ENCODE measurements at places on chromosomes 6 and 20.

DNA sequence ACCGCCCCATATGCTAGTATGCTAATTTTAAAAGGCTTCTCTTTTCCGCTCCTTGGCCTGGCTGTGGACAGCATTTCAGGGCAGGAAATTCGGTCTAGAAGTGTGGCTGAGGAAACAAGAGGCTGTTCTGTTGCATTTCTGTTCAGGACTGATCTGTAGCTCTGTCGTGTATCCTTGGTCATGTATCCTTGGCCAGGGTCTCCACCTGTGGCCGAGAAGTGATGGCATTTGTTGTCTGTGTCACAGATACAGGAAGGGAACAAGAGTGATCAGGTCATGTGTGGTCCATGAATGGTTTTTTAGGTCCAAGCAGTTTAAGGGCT, 300.5 kb upstream of the SUPT3H start:
- no peak for DNase-seq

DNA sequence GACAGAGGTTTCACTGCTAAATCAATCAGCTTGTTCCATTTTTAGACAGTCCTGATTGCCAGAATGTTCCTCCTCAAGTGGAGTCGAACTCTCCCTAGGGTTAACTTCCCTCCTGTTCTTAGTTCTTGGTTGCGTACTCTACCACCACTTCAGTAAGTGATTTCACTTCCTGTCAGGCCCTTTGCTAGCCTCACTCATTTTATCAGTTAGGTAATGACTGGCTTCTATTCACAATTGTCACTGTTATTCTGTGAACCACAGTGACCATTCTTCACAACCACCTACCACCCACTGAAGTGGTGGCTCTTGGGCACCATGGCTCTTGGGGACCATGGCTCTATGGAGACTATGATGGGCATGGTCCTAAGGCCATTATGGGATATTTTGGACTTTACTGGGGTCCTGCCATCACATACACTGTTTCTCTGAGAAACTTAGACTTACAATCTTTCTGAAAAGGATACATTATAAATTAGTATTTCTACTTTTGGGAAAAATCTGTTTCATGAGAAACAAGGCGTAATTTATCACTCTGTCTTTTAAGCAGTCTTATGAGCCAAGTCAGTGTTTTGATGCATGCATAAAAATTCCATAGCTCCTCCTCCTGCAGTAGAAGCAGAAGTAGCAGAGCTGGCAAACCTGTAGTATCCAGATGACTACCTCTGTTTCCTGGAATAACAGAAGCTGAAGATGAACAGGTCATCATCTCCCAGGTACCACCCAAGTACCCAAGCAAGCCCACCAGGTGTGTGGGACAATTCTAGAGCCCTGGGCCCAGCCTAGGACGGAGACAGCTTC, 66.3 kb downstream of the ATXN1 start:
- DNase-seq = no peak

GRCh38 chr6:137434640-137435039, 59.6 kb downstream of the OLIG3 start:
- DNase-seq = no peak

DNA sequence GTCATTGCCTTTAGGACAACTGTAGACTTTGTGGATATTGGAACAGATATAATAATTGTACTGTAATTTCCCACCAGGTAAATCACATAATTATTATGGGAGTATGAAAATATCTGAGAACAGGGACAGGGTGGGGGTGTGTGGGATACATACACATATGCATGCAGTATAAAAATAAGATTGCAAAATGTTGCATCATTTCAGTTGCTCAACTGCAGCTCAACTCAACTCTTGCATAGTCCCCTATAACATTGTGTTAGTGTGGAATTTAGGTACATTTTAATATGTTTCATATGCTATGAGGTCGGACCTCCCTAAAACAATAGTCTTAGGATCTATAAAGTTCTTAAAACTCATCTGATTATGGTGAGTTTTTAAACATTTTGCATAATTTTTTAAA, 275.0 kb upstream of the FLRT3 start:
- peak; percentile 69 for DNase-seq

GRCh38 chr20:22352019-22352418, 232.4 kb downstream of the FOXA2 start:
- DNase-seq = no peak

- no peak for DNase-seq
Observed at GRCh38 chr20:4950841-4951240, 50.5 kb downstream of the SLC23A2 start.

- DNase-seq = no peak
Observed at GRCh38 chr20:2564406-2564805, 28.0 kb downstream of the TMC2 start.

GRCh38 chr20:1440024-1440423, 26.6 kb downstream of the NSFL1C start:
- DNase-seq = peak; percentile 50

DNA sequence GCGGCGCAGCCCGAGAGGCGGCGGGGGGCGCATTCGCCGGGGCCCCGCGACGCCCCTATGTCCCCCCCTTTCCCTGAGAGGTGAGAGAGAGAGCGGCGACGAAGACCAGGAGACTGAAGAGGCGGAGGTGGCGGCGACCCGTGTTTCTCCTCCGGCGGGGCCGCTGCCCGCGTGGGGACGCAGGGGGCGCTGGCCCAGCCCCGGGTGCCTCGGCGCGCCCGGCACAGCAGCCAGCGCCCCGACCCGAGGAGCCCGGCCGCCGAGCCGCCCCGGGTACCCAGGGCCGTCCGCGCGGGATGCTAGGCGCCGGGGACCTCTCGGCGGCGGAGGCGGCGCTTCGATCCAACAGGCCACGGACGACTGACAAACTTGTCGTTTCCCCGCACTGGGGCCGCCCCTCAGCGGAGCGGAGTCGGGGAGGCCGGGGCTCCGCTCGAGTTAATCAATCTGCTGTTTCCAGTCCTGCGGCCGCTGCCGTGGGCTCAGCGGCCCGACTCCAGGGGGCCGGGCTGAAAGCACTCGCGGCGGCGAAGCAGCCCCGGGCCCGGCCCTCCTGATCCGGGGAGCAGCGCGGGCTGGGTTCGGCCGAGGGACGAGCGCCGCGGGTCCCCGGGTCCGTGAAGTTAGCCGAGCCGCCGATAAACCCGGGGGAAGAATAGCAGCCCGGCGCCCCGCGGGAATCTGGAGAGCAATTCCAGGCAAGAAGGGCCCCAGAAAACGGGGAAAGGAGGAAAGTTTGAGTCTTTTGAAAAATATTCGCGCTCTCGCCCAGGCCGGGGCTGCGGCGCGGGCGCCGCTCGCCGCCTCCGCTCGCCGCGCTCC, 631 bp downstream of the MDGA1 start:
- no peak for DNase-seq

DNA sequence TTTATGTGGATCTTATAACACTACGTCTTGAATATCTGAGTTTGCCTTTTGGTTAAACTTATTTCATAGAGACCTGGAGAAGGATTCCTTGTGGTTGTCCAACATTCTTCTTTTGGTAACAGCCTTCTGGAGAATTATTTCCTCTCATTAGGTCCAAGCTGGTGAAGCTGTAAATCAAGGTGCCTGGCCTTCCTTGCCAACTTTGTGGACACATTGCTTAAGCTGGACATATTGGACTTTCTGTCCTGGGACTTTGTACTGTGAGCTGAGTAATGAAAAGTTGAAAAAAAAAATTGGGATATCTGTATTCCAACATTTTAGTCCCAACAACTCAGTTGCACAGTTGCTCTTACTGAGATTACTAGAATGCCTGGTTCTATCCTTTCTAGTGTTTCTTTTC, 186.2 kb downstream of the HAO1 start:
- DNase-seq = no peak

DNA sequence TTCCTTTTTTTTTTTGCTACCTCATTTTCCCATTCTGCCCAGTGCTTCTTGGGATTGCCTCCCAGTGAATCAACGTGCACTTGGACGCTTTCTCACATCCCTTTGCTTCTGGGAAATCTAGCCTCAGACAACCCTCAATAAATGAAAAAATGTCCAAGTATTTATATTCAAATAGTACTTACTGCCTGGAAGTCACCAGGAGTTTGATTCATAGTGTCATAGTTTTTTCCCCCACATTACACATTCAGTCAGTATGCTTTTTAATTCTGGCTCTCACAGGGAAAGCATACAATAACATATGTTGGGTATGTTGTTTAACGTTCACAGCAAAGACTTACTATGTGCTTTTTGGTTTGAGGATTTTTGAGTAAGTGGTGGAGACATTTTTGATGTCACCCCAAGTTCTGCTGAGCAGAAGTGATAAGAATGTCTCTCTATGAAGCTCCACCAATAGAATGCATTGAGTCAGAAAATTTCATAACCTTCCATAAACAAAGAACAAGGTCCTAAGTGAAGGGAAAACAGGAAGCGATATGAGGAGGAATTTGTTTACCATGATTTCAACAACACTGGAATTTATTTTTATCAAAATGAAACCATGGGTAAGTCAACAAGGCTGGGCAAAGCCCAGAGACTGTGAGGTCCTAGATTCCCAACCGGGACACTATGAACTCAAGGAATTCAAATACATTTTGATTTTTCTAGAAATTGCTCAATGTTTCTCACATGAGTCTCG, 301.2 kb upstream of the BMP2 start:
- DNase-seq = peak; percentile 26

DNA sequence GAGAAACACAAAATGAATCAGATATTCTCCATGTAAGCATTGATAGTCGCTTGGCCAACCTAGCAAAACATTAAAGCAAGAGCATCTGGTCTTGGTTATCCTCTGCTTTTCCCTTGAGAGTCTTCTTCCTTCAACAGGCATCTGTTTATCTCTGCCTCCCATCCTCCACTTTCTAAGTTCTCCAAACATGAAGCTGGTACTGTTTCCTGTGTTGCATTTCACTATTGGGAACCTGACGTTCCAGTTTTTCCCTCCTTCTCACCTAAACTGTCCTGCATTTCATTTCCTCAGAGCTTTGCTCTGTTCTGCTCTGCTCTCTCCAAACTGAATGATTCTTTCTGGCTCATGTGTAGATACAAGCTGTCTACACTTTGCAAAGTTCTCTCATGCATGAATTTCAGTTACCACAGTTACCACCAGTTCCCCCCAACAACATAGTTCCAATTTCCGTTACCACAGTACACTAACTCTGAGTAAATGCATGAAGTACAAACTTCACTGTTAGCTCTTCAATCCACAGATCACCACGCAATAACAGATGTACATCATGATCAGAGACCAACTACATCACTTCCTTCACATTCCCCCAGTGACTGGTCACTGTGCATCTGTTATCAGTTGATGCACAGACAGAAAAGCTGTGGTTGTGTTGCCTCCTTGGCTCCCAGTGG, 86.7 kb upstream of the F13A1 start:
- no peak for DNase-seq

DNA sequence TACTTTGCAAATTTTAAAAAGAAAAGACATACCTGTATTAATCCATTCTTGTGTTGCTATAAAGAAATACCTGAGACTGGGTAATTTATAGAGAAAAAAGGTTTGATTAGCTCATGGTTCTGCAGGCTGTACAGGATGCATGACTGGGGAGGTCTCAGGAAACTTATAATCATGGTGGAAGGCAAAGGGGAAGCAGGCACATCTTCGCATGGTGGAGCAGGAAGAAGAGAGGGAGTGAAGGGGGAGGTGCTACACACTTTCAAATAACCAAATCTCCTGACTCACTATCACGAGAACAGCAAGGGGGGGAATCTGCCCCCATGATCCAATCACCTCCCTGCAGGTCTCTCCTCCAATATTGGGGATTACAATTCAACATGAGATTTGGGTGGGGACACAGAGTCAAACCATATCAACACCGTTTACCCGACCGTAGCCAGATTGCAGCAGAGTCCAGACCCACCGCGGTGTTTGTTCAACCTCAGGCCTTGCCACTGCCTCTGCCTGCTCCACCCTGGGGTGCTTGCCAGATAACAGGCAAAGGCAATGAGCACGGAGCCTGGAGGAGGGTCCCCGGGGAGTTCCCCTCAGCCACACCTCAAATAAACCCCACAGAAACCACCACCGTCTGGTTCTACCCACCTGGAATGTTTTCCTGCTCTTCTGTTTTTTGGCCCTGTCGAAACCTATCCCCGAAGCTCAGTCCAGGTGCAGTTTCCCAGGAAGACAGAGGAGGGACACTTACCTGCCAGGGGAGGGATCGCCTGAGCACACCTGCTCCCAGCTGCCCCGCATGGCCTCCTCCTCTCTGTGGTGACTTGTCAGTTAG, 142.2 kb upstream of the AFDN start:
- DNase-seq = no peak

GRCh38 chr6:157521362-157522335, 140.7 kb downstream of the ZDHHC14 start:
- peak; percentile 38 for DNase-seq

GRCh38 chr6:2021713-2022125, 223.7 kb downstream of the GMDS start:
- peak; percentile 89 for DNase-seq

DNA sequence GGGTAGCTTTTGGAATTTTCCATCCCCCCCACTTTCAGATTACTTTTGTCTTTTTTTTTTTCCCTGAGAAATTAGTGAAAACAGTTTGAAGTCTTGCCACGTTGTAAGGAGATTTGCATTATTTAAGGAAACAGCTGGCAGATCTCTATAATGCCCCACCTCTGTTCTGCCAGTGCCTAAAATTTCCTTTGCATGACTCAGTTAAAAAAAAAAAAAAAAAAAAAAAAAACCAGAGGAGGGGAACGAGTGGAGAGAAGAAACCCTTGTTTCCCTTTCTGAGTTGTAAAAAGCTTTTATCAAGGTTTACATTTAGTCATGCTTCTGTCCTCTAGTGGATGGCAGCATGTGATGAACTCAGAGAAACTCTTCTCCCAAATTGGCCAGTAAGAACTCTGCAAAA, 33.5 kb downstream of the CARMIL1 start:
- peak; percentile 70 for DNase-seq

- DNase-seq = peak; percentile 87
Observed at GRCh38 chr20:10447028-10447427, 11.9 kb downstream of the SLX4IP start.

- no peak for DNase-seq
Observed at GRCh38 chr6:28634761-28635546, 109.3 kb downstream of the GPX5 start.

- peak; percentile 3 for DNase-seq
Observed at GRCh38 chr6:131317516-131317915, 182.2 kb downstream of the AKAP7 start.

DNA sequence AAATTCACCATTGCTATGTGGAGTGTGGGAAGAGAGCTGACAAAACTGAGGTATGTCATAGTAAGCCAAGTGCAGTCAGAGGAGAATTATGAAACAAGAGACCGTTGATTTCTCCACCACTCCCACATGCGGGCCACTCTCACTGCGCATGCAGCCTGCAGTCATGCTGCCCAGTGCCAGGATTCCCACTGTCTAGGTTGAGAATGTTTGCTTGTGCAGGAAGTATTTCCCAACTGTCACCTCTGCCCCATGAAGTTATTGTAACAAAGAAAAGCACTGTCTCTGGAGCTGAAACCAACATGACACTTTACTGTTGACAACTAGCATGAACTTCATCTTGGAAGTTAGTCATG, 18.7 kb upstream of the SFT2D1 start:
- DNase-seq = peak; percentile 92

GRCh38 chr6:168095716-168096250, 16.8 kb upstream of the FRMD1 start:
- no peak for DNase-seq

DNA sequence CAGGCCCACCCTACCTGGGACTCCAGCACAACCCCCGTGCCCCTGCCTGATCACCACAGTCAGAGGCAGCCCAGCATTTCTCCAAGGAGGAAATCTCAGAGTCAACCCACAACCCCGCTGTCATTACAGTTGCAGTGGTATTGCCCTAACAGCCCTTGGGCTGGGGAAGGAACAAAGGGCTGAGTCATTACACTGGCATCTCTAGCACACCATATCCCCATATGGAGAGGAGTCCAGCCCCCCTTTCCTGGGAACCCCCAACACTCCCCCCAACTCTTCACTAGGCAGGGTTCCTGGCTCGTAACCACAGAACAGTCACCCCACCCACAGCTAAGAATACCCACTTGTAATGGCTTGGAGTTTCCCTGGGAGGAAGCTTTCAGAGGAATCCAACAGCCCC, 149.4 kb upstream of the OGFRL1 start:
- DNase-seq = peak; percentile 46
